GM19239 (cell line): ENCODE measurements at places on chromosomes 3 and 15.
A peak's percentile ranks its signal among the peaks of the same experiment; 100 is the strongest.

DNA sequence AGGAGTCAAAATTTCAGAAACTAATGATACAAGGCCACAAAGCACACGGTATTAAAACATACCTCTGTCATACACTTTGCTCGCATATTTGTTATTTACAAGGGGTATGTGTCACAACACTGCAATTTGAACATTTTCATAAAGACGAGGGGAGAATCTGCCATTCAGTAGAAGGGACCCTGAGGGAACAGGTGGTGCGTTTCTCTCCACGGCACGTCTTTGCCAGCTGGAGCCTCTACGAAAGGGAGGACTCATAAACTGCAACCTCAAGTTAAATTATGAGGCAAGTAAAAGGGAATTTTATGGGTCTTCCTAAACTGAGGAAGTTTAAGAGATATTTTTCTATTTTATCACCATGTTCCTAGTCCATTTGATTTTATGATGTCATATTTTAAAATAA lies 19.1 kb downstream of the ATP10A start:
- DNase-seq: no peak

DNA sequence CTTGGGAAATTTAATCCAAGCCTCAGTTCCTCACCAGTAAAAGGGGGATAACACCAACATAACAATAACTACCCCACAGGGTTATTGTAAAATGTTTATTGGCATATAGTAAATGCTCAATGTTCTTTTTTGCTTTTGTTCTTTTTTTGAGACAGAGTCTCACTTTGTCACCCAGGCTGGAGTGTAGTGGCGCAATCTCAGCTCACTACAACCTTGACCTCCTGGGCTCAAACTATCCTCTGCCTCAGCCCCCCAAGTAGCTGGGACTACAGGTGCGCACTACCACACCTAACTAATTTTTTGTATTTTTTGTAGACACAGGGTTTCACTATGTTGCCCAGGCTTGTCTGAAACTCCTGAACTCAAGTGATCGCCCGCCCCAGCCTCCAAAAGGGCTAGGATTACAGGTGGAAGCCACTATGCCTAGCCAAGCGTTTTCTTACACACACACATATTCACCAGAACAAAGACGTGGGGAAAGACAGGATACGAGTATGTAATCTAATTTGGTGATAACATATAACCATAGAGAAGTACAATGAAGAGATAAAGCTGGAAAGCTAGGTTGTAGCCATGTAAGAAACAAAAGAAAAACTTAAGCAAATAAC lies 11.7 kb downstream of the STAG1 start:
- DNase-seq: no peak

DNA sequence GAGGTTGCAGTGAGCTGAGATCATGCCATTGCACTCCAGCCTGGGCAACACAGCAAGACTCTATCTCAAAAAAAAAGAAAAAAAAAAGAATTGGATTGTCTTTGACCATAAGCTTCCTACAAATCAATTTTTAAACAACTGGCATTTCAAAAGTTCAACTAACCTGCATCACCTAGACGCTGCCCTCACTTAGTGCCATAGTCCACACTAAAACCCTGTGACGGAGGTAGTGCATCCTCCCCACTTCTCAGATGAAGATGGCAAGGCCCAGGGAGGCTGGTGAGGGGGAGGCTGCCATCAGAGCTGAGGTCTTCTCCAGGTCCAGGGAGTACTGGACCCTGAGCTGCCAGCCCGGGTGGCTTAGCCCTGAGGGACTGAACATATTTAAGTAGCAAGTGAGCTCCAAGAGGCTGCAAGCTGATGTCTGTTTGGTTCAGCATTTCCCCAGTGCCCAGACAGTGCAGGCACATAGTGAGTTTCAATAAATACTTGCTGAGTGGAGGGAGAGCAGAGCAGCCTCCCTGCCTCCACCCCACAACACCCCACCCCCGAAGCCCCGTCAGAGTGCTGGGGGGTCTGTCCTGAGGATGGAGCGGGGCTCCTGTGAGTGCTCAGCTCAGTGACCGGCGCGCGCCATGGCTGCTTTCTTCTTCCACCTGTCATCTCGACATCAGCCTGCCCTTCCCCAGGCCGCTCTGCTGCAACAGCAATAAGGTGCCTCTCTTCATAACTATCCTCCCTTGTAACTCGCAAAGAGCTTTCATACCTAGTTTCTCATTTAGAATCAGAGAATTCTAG lies 52.8 kb downstream of the MGLL start:
- DNase-seq: no peak

GRCh38 chr15:85318048-85318731 lies 62.2 kb upstream of the AKAP13 start:
- peak; percentile 31 for DNase-seq

DNA sequence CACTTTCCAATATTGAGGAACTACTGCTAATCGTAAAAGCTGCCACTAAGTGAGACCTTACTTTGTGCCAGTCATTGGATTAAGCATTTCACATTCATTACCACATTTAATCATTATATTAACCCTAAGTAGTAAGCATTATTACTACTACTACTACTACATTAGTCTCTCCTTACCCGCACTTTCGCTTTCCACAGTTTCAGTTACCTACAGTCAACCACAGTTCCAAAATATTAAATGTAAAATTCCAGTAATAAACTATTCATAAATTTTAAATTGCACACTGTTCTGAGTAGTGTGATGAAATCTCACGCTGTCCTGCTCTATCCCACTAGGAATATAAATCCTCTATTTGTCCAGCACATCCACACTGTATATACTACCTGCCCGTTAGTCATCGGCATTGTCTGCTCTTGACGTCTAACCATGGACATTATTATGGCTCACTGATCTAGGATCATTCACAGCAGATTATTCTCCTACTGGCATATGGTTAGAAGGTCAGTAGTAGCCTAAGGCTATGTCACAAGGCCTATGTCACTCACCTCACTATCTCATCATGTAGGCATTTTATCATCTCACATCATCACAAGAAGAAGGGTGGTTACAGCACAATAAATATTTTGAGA lies 121.1 kb downstream of the GSK3B start:
- no peak for DNase-seq

- DNase-seq: no peak
These were observed 98.4 kb downstream of the TMEM266 start for GRCh38 chr15:76158226-76158625.

- no peak for DNase-seq
These were observed 35.1 kb downstream of the NGLY1 start for GRCh38 chr3:25748189-25748588.

- peak; percentile 45 for DNase-seq
These were observed 788 bp upstream of the WDR73 start for GRCh38 chr15:84654689-84655453.

- DNase-seq: no peak
These were observed 365.6 kb downstream of the SV2B start for GRCh38 chr15:91465696-91466095.

DNA sequence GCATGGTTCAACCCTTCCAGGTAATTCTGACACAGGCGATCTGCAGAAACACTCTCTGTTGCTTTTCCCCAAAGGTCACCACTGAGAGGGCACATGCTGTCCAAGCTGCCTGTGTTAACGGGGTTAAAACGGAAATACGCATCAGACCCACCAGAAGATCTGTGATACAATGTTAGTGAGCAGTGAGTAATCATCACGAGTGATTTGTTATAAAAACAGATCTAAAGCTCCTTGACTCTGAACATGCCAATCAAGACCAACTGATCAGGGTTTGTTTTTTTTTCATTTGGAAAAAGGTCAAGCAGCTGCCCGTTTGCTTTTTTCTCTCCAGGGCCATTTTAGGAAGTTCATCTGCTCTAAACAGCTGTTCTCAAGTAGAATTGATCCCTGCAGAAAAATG lies 43.2 kb downstream of the FGF12 start:
- DNase-seq: no peak

GRCh38 chr3:20622304-20622703 lies 436.3 kb upstream of the SGO1 start:
- DNase-seq: no peak

DNA sequence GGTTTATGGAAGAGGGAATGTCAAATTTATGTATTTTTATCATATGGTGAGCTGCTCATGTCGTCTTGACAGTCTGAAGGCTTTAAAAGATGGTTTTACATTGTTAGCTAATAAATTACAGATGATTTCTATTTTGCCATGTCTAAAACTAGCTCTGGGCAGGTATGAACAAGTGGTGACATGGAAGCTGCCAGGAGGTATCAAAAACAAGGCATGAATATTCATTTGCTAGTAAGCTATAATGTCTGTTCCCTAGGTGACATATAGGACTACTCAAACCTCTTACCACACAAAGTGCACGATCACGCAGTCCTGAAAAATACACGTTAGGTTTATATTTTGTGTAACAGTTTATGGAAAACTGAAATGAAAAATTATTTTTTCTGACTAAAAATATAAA lies 34.8 kb downstream of the ST3GAL6 start:
- DNase-seq: no peak

DNA sequence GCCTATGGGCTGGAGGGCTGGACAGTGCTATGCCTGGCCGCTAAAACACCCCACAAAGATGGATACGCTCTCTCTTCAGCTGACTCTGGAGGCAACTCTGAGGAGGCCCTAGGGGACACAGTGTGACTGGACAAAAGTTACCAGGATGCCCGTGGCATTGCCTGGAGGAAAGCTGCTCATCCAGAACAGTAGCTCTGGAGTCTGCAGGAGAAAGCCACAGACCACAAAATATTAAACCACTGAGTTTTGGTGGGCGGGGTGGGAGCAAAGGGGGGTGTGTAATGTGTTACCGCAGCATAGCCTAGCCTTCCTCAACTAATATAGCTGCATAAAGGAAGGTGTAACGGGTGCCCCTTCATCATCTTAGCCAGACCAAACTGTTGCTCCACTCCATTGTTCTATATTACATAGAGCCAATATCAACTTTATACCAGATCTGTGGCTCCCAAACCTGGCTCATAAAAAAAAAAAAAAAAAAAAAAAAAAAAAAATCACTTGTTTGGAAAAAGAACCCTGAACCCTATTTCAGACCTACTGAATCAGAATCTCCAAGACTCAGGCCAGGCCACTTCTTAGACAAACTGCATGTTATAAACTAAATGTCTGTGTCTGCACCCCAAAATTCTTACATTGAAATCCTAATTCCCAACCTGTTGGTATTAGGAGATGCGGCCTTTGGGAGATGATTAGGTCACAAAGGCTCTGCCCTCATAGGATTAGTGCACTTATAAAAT lies 132.6 kb downstream of the TNIK start:
- DNase-seq: no peak

GRCh38 chr15:70559265-70560239 lies 203.8 kb downstream of the UACA start:
- DNase-seq: no peak

GRCh38 chr3:131564812-131565211 lies 62.0 kb upstream of the MRPL3 start:
- DNase-seq: no peak

GRCh38 chr3:46490338-46491084 lies 7.3 kb upstream of the RTP3 start:
- DNase-seq: no peak

DNA sequence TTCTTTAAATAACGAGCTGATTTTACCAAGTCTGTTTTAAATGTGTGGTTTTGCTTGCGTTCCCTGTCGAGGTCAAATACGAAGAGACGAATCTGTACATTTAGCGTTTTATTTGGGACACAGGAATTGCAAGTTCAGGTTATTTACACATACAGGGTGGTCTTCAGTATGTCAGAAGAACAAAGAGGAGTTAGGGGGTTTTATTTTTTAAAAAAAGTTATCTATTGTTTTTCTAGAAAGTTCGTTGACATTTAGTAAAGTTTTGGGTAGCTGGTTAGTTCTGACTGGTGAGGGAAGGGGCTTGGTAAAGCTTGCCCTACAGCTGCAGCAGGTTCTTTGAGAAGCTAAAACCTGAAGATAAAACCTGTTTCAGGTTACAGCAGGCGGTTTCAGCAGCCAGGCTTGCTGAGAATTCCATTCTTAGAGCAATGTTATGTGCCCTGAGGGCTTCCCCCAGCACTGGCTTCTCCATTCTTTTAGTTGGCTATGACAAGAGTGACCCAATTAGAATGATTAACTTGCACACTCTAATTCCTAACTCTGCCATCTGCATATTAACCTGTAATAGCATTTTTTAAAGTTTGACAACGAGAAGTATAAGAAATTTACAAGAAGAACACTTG lies 815 bp upstream of the ZNF280D start:
- no peak for DNase-seq

DNA sequence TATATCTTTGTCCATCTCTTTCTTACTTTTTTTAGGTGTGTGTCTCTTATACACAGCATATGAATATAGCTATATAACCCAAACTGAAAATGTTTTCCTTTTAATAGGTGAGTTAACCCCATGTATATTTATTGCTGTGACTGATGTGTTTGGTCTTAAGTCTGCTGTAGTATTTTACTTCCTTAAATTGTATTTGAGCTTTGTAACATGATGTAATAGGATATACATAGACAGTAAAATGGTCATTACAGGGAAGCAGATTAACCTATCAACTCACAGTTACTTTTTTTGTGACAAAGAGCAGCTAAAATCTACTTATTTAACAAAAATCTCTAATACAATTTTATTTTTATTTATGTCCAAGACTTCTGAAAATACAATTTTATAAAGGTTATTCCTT lies 51.8 kb upstream of the CDAN1 start:
- no peak for DNase-seq

DNA sequence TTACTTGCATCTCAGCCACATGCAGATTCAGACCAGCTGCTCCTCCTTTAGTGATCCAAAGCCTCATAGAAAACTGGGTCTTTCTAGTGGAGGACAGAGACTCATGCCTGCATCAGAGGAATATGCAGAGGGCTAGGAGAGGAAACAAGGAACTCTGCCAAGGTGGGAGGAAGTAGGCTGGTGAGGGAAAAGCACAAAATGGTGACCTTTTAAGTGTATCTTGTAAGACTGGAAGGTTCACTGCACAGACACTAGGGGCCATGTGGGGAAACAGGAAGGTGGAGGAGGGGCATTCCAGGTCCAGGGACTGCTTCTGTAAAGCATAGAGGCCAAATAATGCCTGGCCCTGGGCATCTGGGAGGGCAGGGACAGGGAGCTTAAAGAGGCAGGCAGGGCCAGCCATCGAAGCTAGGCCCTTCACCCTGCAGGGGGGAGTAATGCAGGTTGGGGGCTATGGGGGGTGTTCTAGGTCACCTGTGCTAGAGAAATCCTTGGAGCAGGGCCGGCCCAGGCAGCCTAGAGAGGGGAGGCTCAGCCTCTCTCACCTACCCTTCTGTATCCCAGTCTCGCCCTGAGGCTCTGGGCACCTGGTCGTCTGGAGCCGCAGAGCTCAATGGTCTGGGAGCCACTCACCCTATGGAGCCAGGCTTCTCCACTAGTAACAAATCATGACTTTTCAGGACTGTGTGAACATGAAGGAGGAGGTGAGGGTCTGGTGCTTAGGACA lies 117.7 kb downstream of the DNAJB8 start:
- DNase-seq: peak; percentile 28

- no peak for DNase-seq
These were observed 347 bp upstream of the C3orf62 start for GRCh38 chr3:49277383-49277775.

GRCh38 chr3:125023833-125024555 lies 31.8 kb downstream of the HEG1 start:
- DNase-seq: no peak

GRCh38 chr3:45816544-45816943 lies 20.2 kb upstream of the SLC6A20 start:
- DNase-seq: no peak

GRCh38 chr15:39173426-39173825 lies 407.5 kb upstream of the THBS1 start:
- DNase-seq: no peak

- DNase-seq: no peak
These were observed 75.0 kb downstream of the GABRB3 start for GRCh38 chr15:26697913-26698312.
